ENCODE measurements at places on chromosomes 12 and 14.
A peak's percentile ranks its signal among the peaks of the same experiment; 100 is the strongest.

- no peak for DNase-seq
Measured at GRCh38 chr12:108989376-108989775, 31.5 kb downstream of the SVOP start.

GRCh38 chr14:82854901-82855300 is 1321.2 kb upstream of the SEL1L start:
- no peak for DNase-seq

- no peak for DNase-seq
Measured at GRCh38 chr14:52315355-52315718, 1.2 kb downstream of the PTGER2 start.

- no peak for DNase-seq
Measured at GRCh38 chr12:13233830-13234641, 37.5 kb downstream of the EMP1 start.

- no peak for DNase-seq
Measured at GRCh38 chr12:102026728-102027127, 35.1 kb downstream of the WASHC3 start.

DNA sequence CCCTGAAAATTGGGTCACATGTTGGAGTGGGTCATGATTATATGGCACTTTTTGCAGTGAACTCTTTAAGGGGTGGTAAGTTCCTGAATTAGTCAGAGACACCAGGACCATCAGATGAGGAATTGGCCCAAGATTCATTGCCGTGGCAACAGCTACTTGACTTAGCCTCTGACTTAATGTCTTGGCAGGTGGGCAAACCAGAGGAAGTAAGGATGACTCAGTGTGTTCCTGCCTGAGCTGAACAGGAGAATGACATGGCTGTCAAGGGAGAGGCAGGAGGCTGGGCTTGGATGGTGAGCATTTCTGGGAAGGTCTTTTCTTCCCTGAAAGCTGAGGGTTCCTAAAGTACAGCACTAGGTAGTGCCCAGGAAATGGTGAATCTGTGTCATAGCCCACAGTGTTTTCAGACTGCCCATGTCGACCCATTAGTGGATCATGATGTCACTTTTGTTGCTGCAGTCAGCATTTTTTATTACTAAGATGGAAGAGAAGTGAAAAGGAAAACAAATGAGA is 170.1 kb upstream of the PWP1 start:
- DNase-seq: peak; percentile 96

GRCh38 chr14:50397390-50398188 is 908 bp upstream of the CDKL1 start:
- no peak for DNase-seq

DNA sequence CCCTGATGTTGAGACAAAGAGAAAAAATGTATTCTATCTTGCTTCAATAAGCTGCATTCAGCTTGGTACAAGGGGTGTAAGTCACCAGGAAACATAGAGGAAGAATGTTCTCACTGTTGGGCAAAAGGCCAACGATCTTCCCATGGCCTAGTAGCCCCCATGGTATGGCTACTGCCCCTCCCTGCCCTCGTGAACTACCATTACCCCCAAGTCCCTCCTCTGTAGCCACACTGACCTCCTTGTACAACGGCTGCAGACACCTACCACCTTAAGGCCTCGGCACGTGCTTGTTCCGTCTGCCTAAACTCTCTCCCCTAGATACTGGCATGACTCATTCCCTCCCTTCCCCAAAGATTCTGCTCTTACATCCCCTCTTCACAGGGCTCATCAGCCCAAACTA is 81.9 kb upstream of the ANO2 start:
- DNase-seq: no peak

DNA sequence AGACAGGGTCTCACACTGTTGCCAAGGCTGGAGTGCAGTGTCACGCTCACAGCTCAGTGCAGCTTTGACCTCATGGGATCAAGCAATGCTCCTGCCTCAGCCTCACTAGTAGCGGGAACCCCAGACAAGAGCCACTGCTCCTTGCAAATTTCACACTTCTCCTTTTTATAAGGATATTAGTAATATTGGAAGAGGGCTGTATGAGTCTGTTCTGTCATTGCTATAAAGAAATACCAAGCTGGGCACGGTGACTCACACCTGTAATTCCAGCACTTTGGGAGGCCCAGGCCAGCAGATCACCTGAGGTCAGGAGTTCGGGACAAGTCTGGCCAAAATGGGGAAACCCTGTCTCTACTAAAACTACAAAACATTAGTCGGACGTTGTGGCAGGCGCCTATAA is 12.9 kb upstream of the ORAI1 start:
- no peak for DNase-seq

GRCh38 chr12:52600071-52600470 is 1.2 kb downstream of the KRT72 start:
- no peak for DNase-seq

DNA sequence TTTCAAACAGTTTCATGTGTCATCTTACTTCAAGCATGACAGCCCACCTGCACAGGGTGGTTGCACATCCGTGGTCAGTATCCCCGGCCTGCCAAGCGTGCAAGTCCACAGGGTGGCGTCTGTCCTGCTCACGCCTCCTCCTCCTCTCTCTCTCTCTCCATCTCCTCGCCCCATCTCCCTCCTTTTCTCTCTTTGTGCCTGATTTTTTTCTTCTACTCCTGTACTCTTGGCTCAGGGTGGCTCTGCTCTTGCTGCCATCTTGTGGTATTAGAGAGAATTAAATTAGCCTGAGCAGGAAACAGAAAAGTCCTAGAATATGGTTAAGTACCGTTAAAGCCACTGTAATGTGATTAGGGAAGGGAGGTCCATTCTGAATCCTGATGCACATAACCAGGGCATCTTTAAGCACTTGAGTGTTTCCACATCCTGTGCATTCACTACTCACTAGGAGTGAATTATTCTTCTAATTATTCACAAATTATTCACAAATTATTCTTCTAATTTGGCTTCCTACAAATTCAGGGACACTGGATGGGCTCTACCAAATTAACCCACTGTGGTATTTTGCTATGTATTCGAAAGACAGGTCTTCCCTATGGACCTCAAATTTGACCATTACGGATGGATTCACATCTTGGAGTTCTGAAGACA is 25.5 kb upstream of the DTX1 start:
- no peak for DNase-seq

DNA sequence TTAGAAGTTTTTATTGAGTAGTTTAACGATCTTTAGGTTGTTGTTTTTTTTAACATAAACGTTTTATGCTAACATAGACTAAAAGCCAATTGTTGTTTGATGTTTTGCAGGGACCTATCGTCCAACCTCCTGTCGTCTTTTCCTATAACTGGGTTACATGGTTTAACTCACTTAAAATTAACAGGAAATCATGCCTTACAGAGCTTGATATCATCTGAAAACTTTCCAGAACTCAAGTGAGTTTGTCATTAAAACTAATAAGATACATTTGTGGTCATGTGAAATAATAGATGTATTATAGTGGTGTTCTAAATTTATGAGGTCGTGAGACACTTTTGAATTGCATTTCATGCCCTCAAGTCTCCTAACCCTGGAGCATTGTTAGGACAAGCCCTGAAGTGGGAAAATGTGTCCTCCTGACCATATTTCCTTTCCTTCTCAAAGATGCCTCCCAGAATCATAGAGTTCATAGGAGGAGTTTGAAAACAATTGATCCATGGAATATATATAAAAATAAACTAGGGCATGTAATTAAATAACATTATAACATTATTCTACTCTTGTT is 84.9 kb downstream of the ZFC3H1 start:
- DNase-seq: no peak

DNA sequence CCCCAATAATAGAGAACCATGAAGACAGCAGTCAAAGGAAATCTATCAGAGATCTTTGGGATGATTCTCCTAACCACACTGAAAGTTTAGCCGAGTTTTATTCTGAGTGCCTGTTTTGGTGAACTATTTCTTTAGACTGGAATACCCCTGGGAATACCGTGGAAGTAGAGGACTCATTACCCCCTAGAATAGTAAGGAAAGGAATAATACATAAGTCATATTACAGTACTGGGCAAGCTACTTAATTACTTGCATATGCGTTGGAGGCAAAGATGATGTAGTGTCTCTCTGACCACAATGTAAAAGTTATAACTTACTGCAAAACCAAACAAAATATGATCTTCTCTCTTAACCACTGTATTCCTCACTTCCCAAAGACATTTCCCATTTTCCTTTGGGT is 25.5 kb downstream of the ZC2HC1C start:
- no peak for DNase-seq

DNA sequence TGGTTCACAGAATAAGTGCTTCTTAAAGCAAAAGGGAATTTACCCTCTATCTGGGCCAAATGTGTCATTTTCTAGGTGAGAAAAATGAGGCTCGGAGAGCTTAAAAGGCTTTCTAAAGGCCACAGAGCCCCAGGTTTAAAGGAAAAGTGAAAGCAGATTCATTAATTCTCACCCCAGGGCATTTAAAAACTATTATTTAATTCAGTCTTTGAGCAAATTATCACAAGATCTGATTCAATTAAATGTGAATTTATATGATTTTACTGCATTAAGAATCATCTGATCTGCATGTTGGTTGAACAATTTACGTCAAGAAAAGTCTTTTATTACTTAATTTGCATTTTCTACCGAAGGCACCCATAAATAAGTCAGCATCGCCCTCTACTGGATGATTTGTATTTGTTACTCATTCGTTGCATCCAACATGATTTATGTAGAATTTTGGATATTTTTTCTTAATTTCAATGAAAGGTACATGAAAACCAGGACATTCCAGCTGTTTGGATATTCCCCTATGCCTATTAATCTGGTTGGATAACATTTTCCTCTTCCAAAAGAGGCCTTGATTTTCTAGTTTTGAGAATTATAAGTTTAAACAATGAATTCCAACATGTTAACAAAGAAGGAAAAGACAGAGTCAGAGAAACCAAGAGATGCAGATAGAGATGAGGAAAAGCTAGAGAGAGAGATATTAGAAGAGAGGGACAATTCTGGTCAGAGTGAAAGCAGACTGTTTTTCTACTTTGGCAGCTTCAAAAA is 19.1 kb upstream of the DHRS7 start:
- DNase-seq: peak; percentile 33

GRCh38 chr14:65927931-65928356 is 515.4 kb downstream of the FUT8 start:
- DNase-seq: no peak

GRCh38 chr12:5506821-5507231 is 74.9 kb downstream of the NTF3 start:
- no peak for DNase-seq

DNA sequence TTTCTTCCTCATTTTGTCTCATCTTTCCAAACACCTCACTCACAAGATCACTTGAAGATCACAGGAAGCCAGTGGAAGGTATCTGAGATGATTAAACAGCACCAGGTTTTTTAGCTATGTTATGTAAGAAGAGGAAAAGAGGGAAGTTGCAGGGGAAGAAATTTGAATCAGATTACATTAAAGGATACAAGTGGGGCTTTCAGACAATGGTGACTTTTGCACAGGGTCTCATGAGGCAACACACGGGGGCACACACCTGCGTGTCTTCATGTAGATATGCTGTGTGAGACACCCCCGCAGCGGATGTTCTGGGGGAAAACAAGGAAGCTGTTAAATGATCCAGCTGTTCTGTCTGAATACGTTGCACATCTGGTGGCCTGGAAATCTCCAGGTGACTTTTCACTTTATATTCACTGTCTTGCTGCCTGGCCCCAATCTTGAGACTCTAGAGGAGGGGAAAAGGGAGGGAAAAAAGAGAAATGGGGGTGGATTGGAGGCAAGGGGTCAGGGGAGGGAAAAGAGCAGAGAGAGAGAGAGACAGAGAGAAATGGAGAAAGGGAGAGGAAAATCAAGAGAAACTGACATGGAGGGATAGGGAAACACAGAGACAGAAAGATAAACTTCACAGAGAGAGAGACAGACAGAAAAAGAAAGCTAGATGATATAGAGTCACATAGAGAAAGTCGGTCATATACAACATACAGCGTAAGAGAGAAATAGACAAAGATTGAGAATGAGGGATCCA is 36.3 kb upstream of the PPP1CC start:
- no peak for DNase-seq

GRCh38 chr12:64390275-64390851 is at the start of gene C12orf56:
C12orf56 (minus strand) TSS chr12:64390758; CDS start chr12:64390565, 193 bp downstream.
- no peak for DNase-seq

DNA sequence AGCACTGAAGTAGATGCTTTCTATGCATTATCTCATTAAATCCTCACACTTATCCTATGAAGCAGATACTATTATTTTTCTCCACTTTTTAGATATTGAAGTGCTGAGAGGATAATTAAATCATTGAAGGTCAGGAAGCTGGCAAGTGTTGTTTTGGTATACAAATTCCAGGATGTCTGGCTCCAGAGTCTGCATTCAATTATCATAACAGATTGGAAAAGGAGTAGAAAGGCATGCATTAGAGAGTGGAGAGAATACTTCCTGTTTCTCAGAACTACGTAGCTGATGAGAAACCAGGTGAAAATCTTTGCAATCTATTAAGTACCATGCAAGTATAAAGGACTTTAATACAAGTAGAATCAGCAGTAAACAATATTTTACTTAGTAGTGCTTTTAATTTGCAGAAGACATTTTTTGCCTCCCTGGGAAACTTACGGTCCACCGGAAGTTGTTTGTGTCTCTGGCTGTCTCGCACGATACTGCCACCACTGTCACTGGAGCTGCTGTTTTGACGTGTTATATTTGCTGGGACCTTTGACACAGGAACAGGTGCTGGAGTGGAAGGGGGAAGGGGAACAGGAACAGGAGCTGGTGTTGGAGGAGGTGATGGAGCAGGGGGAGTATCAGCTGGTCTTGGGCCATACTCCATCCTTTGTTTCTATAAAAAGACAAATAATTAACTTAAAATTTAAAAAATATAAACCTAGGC is 158.0 kb downstream of the EPS8 start:
- no peak for DNase-seq

GRCh38 chr14:80634106-80634758 is 307.3 kb downstream of the CEP128 start:
- DNase-seq: no peak

DNA sequence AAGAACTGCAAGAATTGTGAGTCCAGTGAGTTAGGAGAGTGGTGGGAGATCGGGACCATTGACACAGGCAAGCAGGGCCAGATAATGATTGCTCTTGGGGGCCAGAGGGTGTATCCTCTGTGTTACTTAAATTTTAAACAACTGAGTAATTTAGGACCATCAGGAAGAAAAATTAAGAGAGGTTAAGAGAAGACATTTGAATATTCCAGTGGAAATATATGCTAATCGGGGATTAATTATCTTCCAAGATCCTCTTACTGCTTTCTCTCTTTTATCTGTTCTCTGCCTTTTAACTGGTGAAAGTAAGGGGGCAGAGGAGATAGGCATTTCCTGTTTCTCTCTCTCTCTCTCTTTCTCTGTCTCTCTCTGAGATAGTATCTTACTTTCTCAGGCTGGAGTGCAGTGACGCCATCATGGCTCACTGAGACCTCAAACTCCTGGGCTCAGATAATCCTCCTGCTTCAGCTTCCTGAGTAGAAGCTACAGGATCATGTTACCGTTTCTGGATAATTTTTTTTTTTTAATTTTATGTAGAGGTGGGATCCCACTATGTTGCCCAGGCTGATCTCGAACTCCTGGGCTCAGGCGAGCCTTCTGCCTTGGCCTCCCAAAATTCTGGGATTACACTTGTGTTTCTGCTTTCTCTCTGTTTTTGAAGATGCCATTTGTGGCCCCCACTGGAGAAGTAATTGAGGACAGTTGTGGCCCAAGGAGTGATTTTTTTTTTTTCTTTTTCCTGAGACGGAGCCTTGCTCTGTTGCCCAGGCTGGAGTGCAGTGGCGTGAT is 85.1 kb downstream of the DIP2B start:
- DNase-seq: peak; percentile 59

- no peak for DNase-seq
Measured at GRCh38 chr12:112862636-112863290, 44.0 kb upstream of the OAS1 start.

GRCh38 chr12:111361717-111362576 is 6.9 kb downstream of the PHETA1 start:
- no peak for DNase-seq
